CD8-positive, alpha-beta memory T cell (primary cell): ENCODE measurements at places on chromosomes 13 and 19.

- DNase-seq = peak; percentile 63
Measured at GRCh38 chr19:7852851-7853769, 21.1 kb downstream of the PRR36 start.

DNA sequence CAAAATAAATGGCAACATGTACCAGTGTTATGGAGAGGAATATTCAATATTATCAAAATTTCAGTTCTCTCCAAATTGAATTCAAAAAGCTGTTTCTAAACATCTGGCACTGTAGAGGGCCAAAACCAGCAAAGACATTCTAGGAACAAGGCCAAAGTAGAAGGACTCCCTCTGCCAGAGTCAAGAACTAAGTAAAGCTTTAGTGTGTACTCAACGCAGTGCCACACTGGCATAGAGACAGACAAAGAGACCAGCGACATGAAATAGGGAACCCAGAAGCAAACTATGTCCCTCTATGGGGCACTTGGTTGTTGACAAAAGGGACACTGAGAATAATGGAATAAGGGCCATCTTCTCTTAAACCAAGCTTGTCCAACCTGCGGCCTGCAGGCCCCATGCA is 15.6 kb downstream of the SCGB2B2 start:
- no peak for DNase-seq

- no peak for DNase-seq
Measured at GRCh38 chr13:94232161-94232950, 247.1 kb downstream of the DCT start.

DNA sequence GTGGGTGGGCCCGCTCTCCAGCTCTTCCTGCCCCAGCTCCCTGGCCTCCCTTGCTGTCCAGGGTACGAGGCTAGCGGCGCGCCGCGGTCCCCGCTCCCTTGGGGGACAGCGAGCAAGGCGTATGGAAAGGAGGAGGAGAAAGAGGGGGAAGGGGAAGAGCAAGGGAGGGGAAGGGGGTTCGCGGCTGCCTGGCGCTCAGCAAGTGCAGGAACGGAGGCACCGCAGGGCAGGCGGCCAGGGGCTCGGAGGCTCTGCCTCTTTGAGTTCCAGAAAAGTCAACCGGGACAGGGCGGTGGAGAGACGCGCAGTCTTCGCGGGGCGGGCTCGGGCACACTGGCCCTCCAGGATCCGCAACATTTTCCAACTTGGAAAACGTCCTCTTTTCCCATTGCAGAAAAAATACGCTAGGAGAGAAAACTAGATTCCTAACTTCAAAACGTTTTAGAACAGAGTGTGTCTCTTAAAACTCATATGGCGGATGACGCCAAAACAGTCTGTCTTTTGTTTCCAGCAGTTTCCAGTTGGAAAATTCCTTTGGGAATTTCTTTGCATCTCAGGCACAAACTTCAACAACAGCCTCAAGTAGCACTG is 23.1 kb upstream of the TNFRSF19 start:
- no peak for DNase-seq

- DNase-seq = no peak
Measured at GRCh38 chr19:49340069-49340864, 5.1 kb downstream of the CD37 start.

DNA sequence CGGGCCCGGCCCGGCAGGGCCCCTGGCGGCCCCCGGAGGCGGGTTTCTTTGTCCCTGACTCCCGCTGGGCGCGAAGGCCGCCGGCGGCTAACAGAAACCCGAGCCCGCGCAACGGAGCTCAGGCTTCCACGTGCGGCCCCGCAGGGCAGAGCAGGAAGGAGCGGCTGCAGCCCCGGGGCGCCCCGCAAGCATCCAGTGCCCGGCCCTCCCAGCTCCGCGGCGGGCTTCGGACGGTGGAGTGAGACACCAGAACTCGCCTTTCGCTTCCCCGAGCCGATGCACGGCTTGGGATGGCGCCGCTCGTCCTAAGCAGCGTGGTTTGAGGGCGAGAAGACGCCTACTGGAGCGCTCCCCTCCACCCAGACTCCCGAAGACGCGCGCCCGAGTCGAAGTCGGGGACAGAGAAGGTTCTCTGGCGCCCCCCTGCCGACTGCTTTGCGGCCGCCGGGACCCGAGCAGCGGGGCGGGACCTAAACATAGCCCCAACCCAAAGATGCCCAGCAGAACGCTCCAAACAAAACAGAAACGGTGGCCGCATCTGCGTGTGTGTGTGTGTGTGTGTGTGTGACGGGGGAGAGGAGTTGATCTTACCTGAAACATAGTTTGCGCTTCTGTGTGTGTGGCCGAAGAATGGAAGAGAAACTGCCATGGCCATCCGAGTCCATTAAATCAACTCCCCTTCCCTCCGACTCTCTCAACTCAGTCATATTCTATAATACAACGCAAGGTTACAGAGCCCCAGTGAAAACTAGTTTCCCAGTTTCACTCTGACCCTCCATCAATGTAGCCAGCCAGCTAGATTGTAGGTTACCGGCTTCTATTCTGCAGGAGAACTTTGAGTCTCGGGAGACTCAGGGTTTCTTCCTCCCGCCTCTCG is 629 bp upstream of the FGF9 start:
- DNase-seq = peak; percentile 49

GRCh38 chr13:65724226-65724625 is 1505.9 kb downstream of the PCDH9 start:
- DNase-seq = no peak

GRCh38 chr19:34237283-34237682 is 17.1 kb upstream of the GARRE1 start:
- DNase-seq = no peak

GRCh38 chr13:19053561-19053960 is 128.1 kb downstream of the TUBA3C start:
- no peak for DNase-seq

DNA sequence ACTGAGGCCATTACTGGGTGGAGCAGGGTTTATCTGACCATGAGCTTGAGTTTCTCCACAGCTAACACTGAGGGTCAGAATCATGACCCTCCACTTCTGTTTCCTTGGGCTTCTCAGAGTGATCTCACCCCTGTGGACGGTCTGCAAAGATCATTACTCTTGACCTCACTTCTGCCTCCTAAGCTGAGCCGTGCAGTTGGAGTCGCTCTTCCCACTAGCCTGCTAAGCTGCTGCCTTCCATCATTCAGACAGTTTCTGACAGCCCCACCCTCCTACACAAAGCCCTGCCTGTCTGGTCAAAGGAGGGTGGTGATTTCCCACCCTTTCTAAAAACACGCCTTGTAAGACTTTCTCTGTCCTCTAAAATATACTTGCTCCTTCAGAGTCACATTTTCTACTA is 9.3 kb upstream of the FRY start:
- no peak for DNase-seq

- DNase-seq = no peak
Measured at GRCh38 chr13:113928685-113929627, 44.9 kb downstream of the C13orf46 start.

GRCh38 chr13:26255115-26255514 is 1.2 kb downstream of the CDK8 start:
- DNase-seq = no peak

DNA sequence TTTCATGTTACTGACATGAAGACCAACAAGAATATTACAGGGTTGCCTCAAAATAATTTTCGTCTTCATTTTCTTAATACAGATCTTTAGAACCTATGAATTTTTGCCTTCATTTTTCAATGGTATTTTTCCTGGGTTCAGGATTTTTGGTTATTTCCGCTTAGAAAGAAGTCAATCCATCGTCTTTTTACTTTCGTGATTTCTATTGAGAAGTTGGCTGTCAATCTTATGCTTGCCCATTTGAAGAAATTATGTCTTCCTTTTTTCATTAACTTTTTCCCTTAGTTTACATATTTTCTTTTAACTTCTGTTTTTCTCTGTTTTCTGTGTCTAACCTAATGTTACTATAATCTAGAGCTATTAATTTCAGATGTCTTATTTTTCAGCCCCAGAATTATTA is 868.9 kb upstream of the SLC10A2 start:
- DNase-seq = no peak

GRCh38 chr19:4976401-4977298 is 7.7 kb downstream of the KDM4B start:
- DNase-seq = no peak

GRCh38 chr13:48216204-48216711 is 16.7 kb upstream of the ITM2B start:
- no peak for DNase-seq

DNA sequence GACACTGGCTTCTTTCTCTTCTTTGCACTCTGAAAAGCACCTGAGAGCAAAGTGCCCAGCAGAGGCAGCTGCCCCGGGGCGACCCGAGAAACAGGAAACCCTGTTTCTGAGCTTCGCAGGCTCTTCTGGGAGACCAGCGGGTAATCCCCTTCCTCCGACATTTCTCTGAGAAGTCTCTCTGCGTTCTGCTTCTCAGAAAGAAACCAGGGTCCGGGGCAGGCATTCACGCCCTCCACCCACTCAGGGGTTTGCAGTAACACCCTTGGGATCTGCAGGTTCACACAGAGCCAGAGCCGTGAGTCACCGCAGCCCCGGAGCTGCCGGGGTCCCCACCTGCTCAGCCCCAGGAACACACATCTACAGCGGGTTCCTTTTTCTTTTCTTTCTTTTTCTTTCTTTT is 86.0 kb downstream of the GADD45B start:
- DNase-seq = peak; percentile 49

- no peak for DNase-seq
Measured at GRCh38 chr13:88945793-88946192, 1274.6 kb downstream of the SLITRK5 start.

- no peak for DNase-seq
Measured at GRCh38 chr13:69793783-69794453, 313.7 kb upstream of the ATXN8OS start.

DNA sequence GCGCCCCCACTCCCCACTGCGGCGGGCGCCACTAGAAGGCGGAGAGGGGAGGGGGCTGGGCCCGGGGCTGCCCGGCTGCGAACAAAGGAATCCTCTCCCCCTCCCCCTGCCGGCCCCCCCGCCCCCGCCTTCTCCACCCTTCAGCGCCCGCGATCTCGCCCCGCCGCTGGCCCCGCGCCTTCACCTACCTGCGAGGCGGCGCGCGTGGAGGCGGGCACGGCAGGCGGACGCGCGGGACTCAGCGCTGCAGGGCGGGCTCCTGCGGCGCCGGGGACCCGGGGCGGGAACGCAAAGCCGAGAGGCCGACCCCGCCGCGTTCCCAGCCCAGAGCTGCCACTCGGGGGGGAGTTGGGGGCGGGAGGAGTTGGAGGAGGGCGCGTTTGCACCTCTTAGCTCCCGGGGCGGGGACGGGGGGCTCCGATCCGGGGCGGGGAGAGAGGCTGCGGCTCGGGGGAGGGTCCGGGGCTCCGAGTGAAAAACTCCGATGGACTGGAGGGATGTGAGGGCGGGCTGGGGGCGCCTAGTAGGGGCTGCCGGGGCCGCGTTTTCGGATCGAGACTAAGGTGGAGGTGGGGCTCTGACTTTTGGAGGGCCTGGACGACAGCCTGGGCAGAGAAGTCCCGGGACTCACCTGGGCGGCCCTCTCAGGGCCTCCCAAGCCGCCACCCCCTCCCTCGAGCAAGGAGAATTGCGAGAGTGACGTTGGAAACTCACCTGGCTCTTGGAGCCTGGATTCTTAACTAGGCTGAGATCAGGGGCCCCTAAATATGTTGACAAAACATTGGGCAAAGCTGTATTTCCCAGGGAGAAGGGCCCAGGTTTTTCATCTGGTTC is at the start of gene FBN3:
TSS of gene FBN3 (minus strand) at position 332 of the 834 bp plus-strand sequence. CDS start 2,112 bp downstream, outside the sequence.
- no peak for DNase-seq

GRCh38 chr19:8030960-8031359 is 21.6 kb upstream of the CCL25 start:
- DNase-seq = no peak

DNA sequence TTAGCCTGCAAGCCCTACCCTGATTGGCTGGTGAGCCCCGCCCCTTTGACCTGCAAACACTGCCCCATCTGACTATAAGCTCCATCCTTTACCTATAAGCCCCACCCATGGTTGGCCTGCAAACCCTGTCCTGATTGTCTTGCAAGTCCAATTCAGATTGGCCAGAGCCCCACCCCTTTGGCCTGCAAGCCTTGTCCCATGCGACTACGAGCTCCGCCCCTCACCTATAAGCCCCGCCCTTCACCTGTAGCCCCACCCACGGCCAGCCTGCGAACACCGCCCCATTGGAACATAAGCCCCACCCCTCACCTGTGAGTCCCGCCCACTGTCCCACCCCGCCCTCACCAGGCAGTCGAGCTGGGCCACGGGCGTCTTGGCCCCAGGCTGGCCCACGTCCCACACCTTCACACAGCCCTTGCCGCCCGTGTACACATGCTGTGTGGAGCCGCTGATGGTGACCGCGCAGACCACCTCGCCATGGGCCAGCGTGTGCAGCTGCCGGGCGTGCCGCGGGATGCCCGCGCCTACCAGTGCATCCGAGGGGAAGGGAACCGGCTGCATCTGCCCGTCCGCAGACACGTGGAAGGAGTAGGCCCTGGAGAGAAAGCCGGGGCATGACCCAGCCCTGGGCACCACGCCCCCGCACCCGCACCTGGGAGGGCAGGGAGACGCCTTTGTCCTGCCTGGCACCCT is 22.9 kb downstream of the TLE2 start:
- DNase-seq = no peak

DNA sequence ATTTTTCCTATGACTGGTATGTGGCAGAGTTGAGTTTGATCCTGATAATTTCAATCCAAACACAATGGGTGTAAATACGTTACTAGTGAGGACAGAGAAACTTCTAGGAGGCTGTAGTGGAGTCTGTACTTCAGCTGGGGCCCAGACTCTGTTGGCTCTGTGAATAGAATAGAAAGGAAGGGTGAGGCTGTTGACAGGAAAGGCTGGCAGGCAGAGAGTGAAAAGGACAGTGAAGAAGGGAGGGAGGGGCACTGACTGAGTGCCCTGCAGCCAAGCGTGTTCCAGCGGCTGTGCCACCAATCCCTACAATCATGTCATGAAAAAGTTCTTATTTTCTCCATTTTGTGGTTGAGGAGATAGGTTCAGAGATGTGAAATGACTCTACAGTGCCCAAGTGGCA is 80.5 kb downstream of the MBNL2 start:
- no peak for DNase-seq
